ENCODE measurements at places on chromosomes 12 and 14.
A peak's percentile ranks its signal among the peaks of the same experiment; 100 is the strongest.

DNA sequence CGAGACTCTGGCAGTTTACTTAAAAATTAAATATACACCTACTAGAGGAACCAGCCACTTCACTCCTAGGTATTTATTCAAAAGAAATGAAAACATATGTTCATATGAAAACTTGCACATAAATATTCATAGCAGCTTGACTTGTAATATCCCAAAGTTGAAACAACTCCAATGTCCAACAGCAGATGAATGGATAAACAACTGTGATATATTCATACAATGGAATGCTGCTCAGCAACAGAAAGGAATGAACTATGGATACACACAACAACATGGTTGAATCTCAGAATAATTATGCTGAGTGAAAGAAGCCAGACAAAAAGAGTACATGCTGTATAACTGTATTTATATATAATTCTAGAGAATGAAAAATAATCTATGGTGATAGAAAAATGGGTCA lies 53.4 kb upstream of the DACT1 start:
- DNase-seq = no peak

- no peak for DNase-seq
Observed at GRCh38 chr12:51827925-51828818, 20.3 kb downstream of the FIGNL2 start.

- DNase-seq = peak; percentile 27
Observed at GRCh38 chr12:27009881-27010301, 4.3 kb downstream of the TM7SF3 start.

DNA sequence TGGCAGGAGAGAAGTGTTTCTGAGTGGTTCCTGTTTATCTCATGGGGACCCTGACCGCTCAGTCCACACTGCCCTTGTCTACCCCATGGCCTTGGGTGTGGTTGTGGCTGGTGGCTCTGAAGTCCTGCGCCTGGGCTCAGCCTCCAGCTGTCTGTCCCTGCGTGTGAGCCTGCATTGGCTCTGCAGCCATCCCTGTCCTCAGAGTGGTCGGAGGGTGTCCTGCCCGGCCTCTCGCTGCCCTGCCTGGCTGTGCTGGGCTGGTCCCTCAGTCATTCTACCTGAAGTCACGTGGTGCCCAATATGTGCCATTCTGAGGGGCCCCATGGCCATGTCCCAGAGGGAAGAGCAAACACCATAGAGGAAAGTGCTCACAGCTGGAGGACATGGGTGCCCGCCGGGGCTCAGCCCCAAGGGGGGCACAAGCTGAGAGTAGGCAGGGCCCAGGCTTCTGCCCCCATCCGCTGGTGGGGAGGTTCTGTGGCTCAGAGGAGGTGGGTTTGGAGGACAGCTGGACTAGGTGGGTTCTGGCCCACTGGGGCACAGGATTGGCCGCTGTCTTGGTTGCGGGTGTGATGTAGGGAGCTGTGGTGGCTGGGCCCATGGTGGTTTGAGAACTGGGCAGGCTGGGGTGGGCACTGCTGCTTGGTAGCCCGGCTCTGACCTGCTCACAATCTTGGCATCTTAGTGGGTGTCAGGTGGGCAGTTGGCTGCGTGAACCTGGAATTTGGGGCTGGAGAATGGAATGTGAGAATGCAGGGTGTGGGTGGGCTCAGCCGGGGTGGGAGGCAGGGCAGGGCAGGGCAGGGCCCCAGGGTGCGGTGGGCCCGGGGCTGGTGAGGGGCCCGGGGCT lies 11.6 kb downstream of the TEDC1 start:
- DNase-seq = no peak

GRCh38 chr12:51687177-51687576 lies 96.1 kb downstream of the SCN8A start:
- no peak for DNase-seq

- DNase-seq = no peak
Observed at GRCh38 chr14:106347890-106348755, 821.7 kb downstream of the TMEM121 start.

DNA sequence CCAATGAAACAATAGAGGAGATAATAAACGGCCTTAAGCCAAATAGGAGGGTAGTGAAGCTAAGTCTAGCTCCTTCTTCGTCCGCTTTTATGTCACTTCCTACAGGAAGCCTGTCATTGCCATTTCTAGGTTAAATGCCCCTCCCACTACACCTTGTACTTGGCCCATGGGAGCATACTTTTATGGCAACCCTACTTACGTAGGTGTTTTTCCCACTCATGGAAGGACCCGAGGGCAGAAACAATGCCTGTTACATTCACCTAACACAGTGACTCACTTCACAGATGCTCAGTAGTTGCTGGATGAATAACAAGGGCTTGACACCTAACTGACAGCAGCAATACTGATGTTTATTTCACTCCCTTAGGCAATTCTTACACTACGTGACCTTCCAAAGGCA lies 44.5 kb downstream of the ALKBH1 start:
- DNase-seq = no peak

GRCh38 chr12:131085125-131085815 lies 131.6 kb downstream of the ADGRD1 start:
- DNase-seq = no peak

DNA sequence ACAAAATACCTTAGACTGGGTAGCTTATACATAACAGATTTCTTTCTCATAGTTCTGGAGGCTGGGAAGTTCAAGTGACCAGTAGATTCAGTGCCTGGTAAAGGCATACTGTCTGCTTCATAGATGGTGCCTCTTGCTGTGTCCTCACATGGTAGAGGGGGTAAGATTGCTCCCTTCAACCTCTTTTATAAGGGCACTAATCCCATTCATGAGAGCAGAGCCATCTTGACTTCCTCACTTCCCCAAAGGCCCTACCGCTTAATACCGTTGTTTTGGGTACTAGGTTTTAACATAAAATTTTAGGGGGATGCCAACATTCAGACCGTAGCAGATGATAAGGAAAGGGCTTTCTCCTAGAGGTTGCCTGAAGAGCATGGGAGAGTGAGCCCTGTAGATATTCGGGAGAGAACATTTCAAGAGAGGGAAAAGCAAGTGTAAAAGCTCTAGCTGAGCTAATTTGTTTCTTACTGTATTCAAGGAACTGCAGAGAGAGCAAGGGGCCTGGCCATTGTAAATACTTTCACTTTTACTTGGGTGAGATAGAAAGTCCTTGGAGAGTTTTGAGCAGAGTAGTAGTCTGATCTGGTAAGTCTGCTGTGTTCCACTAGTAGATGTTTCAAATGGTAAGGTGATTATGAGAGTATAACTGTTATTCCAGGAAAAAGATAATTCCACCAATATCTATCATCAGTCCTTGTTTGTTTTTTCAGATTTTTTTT lies 27.3 kb downstream of the FRS2 start:
- peak; percentile 61 for DNase-seq

DNA sequence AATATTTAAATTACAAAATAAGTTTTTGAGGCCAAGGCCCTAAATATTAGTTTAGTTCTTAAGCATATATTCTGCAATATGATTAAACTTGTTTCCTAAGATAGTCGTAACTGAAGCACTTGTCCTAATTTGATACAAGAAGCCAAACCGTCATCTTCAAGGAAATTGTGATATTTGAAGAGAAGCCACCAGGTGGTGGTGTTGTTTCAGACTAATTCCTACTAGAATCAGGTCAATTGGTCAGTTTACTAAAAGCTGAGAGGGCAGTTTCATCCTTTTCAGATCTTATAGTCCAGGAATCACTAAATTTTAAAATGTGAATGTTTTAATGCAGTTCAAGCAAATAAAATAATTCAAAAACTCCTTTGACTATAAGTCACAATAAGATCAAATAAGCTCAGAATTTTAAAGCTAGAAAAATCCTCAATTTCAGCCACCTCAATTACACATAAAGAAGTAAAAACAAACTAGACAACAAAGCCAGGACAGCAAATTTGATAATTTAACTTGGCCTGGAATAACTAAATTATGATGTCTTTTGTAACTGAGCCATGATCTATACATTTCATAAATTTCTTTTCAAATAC lies 7.1 kb upstream of the ARL1 start:
- DNase-seq = peak; percentile 56

DNA sequence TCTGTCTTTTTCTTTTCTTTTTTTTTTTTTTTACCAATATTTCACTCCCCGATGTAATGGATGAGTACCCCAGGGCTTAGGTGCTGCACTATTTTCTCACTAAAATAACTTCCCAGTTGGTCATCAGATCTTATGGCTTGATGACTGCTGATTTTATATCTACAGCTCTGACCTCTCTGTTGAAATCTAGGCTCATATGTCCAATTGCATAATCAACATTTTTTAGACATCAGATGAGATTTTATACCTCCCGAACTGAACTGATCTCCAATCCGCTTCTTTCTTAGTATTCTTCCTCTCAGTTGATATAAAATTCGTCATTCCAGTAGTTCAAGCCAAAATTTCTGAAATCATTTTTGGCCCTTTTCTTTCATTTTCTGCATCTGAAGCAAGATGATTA lies 1236.5 kb downstream of the SLC16A7 start:
- DNase-seq = no peak

DNA sequence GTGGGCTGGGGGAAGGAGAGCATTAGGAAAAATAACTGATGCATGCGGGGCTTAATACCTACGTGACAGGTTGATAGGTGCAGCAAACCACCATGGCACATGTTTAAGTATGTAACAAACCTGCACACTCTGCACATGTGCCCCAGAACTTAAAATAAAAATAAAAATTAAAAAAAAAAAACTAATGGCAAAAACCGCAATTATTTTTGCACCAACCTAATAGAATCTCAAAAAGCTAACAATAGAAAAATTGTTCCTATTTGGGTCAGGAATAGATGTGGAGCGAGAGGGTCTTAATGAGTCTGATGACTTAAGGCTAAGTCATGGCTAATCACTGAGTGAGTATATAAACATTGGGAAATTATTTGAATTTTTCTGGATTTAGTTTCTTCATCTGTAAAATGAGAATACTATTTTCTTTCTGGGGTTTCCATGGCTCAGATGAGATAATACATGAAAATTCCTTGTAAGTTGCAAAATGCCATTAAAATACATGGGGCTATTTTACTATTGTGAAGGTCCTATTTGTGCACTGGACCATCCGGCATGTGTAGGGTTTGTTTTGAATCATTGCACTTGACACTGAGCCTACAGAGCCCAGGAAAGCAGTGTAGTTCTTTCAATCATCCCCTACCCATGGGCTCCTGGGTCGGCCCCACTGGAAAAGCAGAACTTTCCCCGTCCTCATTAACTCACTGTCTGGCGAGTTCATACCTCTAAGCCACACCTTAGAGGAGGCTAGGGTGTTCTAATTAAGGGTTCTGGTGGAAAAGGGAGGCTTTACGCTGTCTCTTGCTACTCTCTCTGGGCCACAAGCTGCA lies 164.1 kb upstream of the NTF3 start:
- no peak for DNase-seq

DNA sequence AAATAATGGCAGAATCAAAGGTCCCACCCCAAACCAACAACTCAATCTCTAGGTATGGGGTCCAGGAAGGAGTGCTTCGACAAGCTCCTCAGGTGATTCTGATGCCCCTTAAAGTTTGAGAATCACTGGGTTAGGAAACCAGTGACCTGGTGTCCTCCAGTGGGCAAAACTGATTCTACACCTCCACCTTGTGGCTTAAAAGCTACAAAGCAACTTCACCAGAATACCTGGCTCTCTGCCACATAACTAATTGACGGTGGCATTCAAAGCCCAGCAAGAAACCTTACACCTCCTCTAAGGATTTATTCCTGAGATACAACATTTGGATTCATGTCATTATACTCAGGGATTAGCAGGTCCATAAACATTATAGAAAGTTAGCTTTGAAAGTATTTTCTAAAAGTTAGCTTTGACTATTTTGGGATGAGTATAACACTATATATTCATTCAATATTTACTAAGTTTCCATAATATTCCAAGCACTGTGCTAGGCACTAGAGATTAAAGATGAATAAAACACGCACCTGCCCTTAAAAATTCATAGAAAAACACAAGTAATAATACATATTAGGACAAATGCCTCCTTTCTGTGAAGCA lies 45.4 kb downstream of the DCAF5 start:
- DNase-seq = peak; percentile 25

GRCh38 chr14:102008891-102009290 lies 44.5 kb downstream of the DYNC1H1 start:
- DNase-seq = no peak

- DNase-seq = peak; percentile 23
Observed at GRCh38 chr12:40225337-40225983, 663 bp downstream of the LRRK2 start.

DNA sequence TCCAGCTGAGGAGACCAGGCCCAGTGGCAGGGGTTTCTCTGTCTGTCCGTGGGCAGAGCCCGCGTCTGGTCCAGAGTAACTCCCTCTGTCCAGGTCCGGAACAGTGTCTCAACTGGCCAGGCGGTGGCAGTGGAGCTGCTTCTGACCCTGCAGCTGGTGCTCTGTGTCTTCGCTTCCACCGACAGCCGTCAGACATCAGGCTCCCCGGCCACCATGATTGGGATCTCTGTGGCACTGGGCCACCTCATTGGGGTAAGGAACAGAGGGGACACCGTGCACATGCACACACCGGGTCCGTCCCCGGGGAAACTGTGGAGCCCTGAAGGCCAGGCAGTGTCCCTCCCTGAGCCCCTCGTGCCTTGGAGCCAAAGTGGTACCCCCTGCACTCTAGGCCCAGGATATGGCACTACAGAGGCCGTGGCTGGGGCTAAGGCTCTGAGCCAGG lies 1.5 kb downstream of the AQP6 start:
- no peak for DNase-seq

Data from GM20000 (cell line).